ENCODE measurements at places on chromosomes 5 and 9. TPM values are rescaled to one million over a fixed set of nuclear protein-coding genes. Genes with fewer than 3 reads are reported as not detected.

- DNase-seq: peak; percentile 17
These were observed 76.6 kb downstream of the GOLM1 start for GRCh38 chr9:86022687-86023266.

- DNase-seq: no peak
These were observed 44.4 kb upstream of the CTNNA1 start for GRCh38 chr5:138708791-138709190.

- peak; percentile 93 for DNase-seq
These were observed 35.7 kb downstream of the PCDHAC2 start for GRCh38 chr5:141001844-141002604.

- DNase-seq: no peak
These were observed 103.6 kb downstream of the PDE4D start for GRCh38 chr5:59789894-59790293.

- DNase-seq: no peak
These were observed 17.0 kb downstream of the PTBP3 start for GRCh38 chr9:112316258-112316943.

DNA sequence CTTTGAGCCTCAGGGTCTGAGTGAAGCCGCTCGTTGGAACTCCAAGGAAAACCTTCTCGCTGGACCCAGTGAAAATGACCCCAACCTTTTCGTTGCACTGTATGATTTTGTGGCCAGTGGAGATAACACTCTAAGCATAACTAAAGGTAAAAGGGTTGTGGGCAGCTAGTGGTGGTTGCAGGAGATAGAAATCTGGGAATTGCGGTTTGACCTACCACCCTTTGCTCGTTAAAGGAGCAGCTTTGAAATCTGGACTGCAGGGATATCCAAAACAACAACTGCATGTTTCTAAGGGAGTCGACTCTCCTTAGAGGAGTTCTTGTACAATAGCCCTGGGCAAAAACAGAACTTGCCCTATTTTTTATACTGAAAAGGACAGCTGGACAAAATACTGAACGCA lies 19.0 kb downstream of the ABL1 start:
- DNase-seq: no peak

- no peak for DNase-seq
These were observed 222.3 kb downstream of the PARP8 start for GRCh38 chr5:50888751-50889150.

- no peak for DNase-seq
These were observed 1043.4 kb upstream of the CDH10 start for GRCh38 chr5:25688156-25688555.

- DNase-seq: no peak
These were observed 65.5 kb downstream of the GNG10 start for GRCh38 chr9:111726949-111727348.

GRCh38 chr9:121073038-121073437 lies 1.7 kb upstream of the CNTRL start:
- no peak for DNase-seq

DNA sequence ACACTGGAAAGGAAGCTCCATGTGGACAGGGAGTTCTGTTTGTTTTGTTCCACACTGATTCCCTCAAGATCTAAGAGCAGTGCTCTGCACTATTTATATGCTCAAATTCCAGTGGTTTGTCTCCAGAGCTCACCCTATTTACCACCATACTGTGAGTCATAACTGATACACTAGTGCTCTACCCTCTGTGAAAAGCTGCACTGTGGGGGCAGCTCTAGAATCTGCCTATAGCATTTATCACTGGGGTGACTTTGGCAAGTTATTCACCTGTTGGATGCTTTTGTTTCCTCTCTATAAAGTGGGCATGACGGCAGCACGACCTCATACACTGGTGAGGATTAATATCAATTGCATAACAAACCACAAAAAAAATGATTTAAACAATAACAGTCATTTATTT lies 307.8 kb downstream of the NR2F1-AS1 start:
- DNase-seq: no peak

GRCh38 chr9:35842020-35842745 lies 13.2 kb downstream of the TMEM8B start:
- no peak for DNase-seq

GRCh38 chr5:56054666-56055065 lies 59.9 kb upstream of the IL6ST start:
- no peak for DNase-seq

DNA sequence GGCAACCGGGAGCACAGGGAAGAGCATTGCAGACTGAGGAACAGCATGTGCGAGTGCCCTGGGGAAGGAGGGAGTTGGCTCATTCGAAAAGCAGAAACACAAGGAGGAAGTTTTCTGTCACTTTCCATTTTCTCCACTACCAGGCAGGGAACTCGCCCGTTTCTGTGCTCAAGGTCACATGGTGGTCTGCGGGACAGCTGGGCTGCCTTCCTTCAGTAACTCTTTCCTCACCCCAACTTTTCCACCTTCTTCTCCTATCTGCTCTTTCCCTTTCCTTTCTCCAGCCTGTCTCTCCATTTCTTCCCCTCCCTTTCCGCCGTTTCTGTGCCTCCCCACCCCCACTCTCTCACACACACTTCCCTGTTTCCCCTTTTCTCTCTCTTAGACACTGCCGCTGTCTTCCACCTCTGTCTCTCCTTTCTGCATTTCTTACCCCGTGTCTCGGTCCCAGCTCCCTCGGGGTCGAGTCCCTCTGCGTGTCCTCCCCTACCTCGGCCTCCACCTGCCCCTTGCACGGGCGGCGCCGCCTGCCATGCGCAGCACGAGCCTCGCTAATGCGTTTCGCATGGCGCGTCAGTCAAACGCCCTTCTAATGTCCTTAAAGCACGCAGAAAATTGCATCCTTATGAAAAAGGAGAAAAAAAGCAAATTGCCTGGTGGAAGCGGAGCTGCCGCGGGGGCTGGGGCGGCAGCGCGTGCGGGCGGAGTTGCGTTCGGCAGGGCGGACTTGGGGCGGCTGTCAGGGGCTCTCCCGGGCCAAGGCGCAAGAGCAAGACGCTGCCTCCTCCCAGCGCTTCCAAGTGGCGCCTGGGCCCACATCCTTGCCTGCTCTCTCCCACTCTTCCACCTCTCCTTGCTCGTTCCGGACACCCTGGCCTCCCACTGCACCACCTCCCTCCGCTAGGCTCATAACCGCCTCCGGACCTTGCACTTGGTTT lies 9.5 kb downstream of the BARX1 start:
- DNase-seq: peak; percentile 56

GRCh38 chr9:135613946-135614805 lies 25.2 kb downstream of the GLT6D1 start:
- DNase-seq: no peak

GRCh38 chr9:4425319-4426045 lies 64.8 kb upstream of the SLC1A1 start:
- DNase-seq: no peak

- no peak for DNase-seq
These were observed 77.0 kb upstream of the RASA1 start for GRCh38 chr5:87190687-87191086.

DNA sequence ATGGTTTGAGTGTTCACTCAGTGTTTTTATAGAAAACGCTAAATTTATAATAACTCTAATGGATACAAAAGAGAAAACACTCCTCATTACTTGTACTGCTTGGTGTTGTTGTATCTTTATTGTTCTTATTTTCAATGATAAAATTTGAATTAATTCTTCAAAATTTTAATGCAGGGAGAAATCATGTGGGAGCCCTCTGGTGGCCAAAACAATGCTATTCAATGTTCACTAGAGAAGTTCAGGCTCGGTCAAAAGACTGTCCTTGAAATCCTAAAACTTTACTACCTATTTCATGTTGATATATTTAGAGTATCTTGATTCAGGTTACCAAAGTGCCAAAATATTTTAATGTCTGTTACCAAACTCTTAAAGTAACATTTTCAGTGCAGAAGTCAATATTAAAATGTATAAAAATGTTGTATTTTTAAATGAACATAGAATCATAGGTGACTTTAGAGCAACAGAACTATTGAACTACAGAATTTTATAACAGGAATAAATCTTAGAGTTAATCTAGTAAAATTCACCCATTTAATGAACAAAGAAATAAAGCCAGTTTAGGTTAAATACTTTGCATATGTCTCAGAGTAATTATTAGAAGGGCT lies 1259.8 kb downstream of the PTPRD start:
- peak; percentile 32 for DNase-seq

- peak; percentile 46 for DNase-seq
These were observed 6.7 kb upstream of the ANKRD18B start for GRCh38 chr9:33517373-33517772.

- DNase-seq: no peak
These were observed 19.4 kb upstream of the FCN1 start for GRCh38 chr9:134937164-134937555.

GRCh38 chr5:180470361-180470760 lies 23.8 kb upstream of the CNOT6 start:
- DNase-seq: no peak

DNA sequence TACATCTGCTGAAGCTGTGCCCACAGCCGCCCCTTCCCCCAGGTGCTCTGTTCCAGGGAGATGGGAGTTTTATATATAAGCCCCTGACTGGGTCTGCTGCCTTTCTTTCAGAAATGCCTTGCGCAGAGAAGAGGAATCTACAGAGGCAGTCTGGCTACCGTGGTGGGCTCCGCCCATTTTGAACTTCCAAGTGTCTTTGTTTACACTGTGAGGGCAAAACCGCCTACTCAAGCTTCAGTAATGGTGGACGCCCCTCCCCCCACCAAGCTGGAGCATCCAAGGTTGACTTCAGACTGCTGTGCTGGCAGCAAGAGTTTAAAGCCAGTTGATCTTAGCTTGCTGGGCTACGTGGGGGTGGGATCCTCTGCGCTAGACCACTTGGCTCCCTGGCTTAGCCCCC lies 41.3 kb downstream of the RANBP17 start:
- DNase-seq: no peak

DNA sequence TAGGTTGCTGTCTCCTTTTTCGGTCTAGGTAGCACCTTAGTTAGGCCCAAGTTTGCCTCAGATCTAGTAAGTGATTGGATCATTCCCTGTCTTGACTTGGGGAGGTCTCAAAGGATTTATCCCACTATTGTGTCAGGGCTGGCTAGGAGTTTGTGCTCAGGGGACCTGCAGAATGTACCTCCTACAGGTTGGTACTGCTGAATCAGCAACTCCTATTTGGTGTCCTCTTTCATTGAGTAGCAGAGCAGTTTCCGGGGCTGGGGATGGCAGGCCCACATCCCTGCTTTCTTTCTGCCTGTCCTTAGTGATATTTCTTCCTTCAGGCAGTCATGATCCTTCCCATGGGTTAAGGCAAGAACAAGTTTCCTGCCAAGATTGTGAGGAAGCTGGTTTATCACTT lies 192.9 kb upstream of the CCNH start:
- no peak for DNase-seq

GRCh38 chr5:73232266-73233041 lies 59.5 kb downstream of the TMEM174 start:
- no peak for DNase-seq

GRCh38 chr5:95590880-95591279 lies 29.0 kb upstream of the GPR150 start:
- DNase-seq: no peak

DNA sequence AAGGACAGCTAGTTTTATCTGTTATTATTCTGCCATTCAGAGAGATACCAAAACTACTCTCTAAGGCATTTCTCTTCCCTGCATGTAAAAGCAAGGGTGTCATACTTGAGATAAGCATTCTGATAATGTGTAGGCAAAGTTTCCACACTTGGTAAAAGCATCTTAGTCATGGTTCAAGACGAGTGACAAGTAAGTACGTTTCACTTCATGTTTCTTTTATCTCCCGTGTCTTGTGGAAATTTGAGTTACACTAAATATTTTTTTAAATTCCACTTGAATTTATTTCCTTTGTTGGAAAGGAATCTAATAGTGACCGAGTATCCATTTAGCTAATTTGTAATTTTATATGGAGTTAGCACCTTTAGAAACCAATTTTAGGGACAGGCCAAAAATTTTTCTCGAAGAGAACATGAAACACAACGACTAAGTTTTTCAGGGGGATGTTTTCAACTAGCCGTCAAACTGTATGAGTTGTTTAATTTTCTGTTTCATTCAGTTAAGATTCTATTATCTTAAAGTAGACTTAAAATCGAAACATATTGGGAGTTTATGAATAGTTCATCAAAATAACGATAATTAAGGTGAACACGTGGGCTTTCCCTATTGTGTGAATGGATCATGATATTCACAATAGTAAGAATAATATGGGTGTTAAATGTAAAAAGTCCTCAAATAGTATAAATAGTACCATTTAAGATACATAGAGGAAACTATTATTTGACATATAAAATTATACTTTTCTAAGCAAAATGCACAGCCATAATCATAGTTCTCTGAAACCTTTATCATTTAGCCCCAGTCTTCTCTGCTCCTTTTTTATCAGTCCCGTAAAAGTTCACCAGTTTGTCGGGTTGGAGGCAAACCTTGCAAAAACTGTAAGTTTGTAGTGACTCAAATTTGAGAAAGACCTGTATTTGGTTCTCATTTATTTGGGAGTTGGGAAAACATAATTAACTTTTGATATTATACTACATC lies 1.6 kb downstream of the RFESD start:
- no peak for DNase-seq

- no peak for DNase-seq
These were observed 66.4 kb downstream of the SETX start for GRCh38 chr9:132288361-132288760.

GRCh38 chr5:96627792-96628398 lies 34.3 kb upstream of the CAST start:
- DNase-seq: no peak

GRCh38 chr5:131392466-131393095 lies 128.7 kb downstream of the CDC42SE2 start:
- no peak for DNase-seq

DNA sequence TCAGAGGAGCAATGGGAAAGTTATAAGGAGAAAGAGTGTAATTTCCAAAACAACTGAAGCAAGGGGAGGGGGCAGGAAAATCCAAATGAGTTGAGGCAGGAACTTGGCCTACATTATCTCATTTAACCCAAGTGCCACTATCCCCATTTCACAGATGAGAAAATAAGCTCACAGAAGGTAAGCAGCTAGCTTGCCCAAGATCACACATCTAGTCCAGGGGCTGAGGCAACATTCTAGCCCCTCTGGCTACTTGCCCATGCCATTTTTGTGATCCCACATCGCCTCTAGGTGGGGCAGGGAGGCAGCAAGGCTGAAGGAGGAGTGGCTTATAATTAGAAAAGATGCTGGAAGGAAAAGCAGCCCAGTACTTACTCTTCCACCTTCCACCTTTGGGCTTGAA lies 2.6 kb upstream of the PSIP1 start:
- no peak for DNase-seq

The PTPDC1 gene
- polyA plus RNA-seq: 10.2 TPM

The PCDHA13 gene
- polyA plus RNA-seq: 0.36 TPM

The CTSL gene
- polyA plus RNA-seq: 32.4 TPM

The OTP gene
- 9.6 TPM for polyA plus RNA-seq

The NUTM2F gene
- not detected for polyA plus RNA-seq

The PLCXD3 gene
- 0.31 TPM for polyA plus RNA-seq

The TNFSF15 gene
- polyA plus RNA-seq: 0.08 TPM

The COL5A1 gene
- polyA plus RNA-seq: 1.6 TPM

The DNAH5 gene
- polyA plus RNA-seq: 0.41 TPM

The WWC1 gene
- 29.0 TPM for polyA plus RNA-seq

The MRRF gene
- 20.4 TPM for polyA plus RNA-seq

The PTGDS gene
- polyA plus RNA-seq: 2,031 TPM

The WNT8A gene
- polyA plus RNA-seq: not detected

The AGGF1 gene
- 9.0 TPM for polyA plus RNA-seq

The ANKRD31 gene
- polyA plus RNA-seq: not detected

The PLEKHG4B gene
- polyA plus RNA-seq: 23.0 TPM

The PCA3 gene
- not detected for polyA plus RNA-seq
